ENCODE measurements at places on chromosomes 13 and 19.

- H3K27ac ChIP-seq = peak overlapping the region; percentile 54
- no peak for DNase-seq
- peaks cover 84% of the 10 kb centered on the region for H3K4me1 ChIP-seq
Observed at GRCh38 chr13:46578590-46578975, 25.6 kb downstream of the LRCH1 start.

- no peaks in the 10 kb centered on the region for H3K4me1 ChIP-seq
- H3K4me3 ChIP-seq = no peak overlapping the region
- no peaks in the 10 kb centered on the region for H3K27me3 ChIP-seq
- no peak for DNase-seq
- no peaks in the 10 kb centered on the region for H3K36me3 ChIP-seq
- H3K27ac ChIP-seq = no peak overlapping the region
Observed at GRCh38 chr13:51068501-51068900, 42.6 kb downstream of the C13orf42 start.

GRCh38 chr13:73228546-73228945 is 169.7 kb downstream of the KLF5 start:
- H3K27ac ChIP-seq = no peak overlapping the region
- H3K36me3 ChIP-seq = no peaks in the 10 kb centered on the region
- no peaks in the 10 kb centered on the region for H3K27me3 ChIP-seq
- H3K4me1 ChIP-seq = no peaks in the 10 kb centered on the region

DNA sequence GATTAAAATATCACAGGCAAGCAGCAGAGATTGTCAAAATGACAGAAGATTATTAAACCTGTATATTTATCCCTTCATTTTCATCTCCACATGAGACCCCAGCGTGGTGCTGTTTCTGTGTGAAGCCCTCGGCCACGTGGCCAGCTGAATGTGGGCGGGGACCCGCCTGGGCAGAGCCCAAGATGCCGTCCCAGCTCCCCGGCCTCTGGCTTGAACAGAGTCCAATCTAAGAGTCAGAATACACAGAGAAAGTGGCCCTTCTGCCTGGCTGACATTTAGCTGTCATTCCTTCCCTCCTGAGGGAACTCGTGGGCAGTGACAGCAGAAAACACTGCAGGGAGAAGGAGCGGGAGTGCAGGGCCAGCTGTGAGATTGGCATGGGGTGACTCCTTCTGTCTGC is 34.9 kb upstream of the UQCRFS1 start:
- H3K27me3 ChIP-seq = no peaks in the 10 kb centered on the region
- H3K36me3 ChIP-seq = no peaks in the 10 kb centered on the region
- no peaks in the 10 kb centered on the region for H3K4me1 ChIP-seq

- H3K36me3 ChIP-seq = no peaks in the 10 kb centered on the region
- H3K27me3 ChIP-seq = peaks cover 4% of the 10 kb centered on the region
- H3K27ac ChIP-seq = no peak overlapping the region
- no peak for DNase-seq
- H3K4me3 ChIP-seq = peak overlapping the region; percentile 67
Observed at GRCh38 chr13:87671753-87672605, 808 bp downstream of the SLITRK5 start.

GRCh38 chr19:44677019-44677811 is 5.9 kb downstream of the CEACAM19 start:
- no peaks in the 10 kb centered on the region for H3K27me3 ChIP-seq
- no peak for DNase-seq
- H3K36me3 ChIP-seq = peaks cover 2% of the 10 kb centered on the region
- no peak overlapping the region for H3K4me3 ChIP-seq

- no peaks in the 10 kb centered on the region for H3K36me3 ChIP-seq
- H3K27ac ChIP-seq = no peak overlapping the region
- no peaks in the 10 kb centered on the region for H3K27me3 ChIP-seq
- no peak overlapping the region for H3K4me3 ChIP-seq
Observed at GRCh38 chr19:33254245-33254824, 28.7 kb upstream of the SLC7A10 start.

DNA sequence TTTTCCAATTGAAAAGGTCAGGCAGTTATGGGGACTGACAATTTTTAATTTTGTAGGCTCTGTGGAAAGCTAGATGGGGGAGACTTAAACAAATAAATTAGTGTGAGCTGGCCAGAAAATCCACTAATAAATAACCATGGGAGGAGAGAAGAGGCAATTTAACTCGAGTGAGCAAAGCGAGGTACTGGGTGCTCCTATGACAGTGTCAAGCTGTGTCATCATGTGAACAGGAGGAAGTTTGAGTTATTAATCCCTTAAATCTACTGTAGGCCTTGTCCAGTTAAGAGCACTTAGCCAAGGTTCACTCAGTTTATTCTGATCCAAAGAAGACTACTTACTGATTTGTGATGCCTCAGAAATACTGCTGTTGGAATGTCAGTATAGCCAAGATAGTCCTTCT is 122.8 kb downstream of the OXGR1 start:
- no peaks in the 10 kb centered on the region for H3K27me3 ChIP-seq
- no peak for DNase-seq
- H3K4me3 ChIP-seq = no peak overlapping the region
- no peak overlapping the region for H3K27ac ChIP-seq
- H3K36me3 ChIP-seq = no peaks in the 10 kb centered on the region
- no peaks in the 10 kb centered on the region for H3K4me1 ChIP-seq

- H3K36me3 ChIP-seq = no peaks in the 10 kb centered on the region
- DNase-seq = no peak
- no peak overlapping the region for H3K27ac ChIP-seq
Observed at GRCh38 chr13:109968876-109969577, 182.6 kb upstream of the IRS2 start.

DNA sequence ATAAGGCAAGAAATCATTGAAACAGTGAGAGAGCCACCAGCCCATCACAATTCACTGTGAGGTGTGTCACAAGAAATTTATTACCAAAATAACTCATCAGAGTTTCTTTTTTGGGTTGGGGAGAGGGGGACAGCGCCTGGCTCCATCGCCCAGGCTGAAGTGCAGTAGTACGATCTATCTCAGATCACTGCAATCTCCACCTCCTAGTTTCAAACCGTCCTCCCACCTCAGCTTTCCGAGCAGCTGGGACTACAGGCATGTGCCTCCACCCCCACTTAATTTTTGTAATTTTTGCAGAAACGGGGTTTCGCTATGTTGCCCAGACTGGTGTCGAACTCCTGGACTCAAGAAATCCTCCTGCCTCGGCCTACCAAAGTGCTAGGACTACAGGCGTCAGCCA is 3.6 kb downstream of the IFNL1 start:
- no peak for DNase-seq
- H3K27ac ChIP-seq = no peak overlapping the region
- H3K4me3 ChIP-seq = no peak overlapping the region

GRCh38 chr13:79650688-79651087 is 169.7 kb downstream of the NDFIP2 start:
- no peaks in the 10 kb centered on the region for H3K4me1 ChIP-seq
- H3K27me3 ChIP-seq = no peaks in the 10 kb centered on the region
- no peak overlapping the region for H3K4me3 ChIP-seq
- no peak overlapping the region for H3K27ac ChIP-seq
- no peak for DNase-seq

GRCh38 chr13:42633495-42633894 is 59.5 kb downstream of the TNFSF11 start:
- H3K36me3 ChIP-seq = no peaks in the 10 kb centered on the region
- no peak overlapping the region for H3K4me3 ChIP-seq
- H3K27me3 ChIP-seq = no peaks in the 10 kb centered on the region
- no peak overlapping the region for H3K27ac ChIP-seq
- no peaks in the 10 kb centered on the region for H3K4me1 ChIP-seq

GRCh38 chr13:22648320-22648801 is 532.4 kb upstream of the SGCG start:
- H3K27me3 ChIP-seq = no peaks in the 10 kb centered on the region
- no peaks in the 10 kb centered on the region for H3K4me1 ChIP-seq
- no peak overlapping the region for H3K4me3 ChIP-seq
- no peak overlapping the region for H3K27ac ChIP-seq
- DNase-seq = no peak
- no peaks in the 10 kb centered on the region for H3K36me3 ChIP-seq

DNA sequence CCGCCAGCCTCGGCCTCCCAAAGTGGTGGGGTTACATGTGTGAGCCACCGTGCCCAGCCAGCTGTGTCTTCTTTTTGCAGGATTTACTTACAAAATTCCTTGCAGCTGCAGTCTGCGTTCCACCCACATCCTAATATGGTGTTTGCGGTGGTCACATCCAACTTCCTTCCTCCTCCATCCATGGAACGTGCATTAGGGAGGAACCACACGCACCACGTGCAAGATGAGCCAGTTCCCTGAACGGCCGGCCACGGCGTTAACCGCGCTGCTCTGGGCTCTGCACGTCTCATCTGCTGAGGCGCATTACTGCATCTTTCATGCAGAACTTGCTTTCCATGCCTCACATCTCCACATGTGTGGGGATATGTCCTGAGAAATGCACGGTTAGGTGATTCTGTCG is 13.0 kb upstream of the SIGLEC11 start:
- no peak overlapping the region for H3K4me3 ChIP-seq
- H3K4me1 ChIP-seq = no peaks in the 10 kb centered on the region
- H3K27me3 ChIP-seq = no peaks in the 10 kb centered on the region
- DNase-seq = no peak
- no peak overlapping the region for H3K27ac ChIP-seq

DNA sequence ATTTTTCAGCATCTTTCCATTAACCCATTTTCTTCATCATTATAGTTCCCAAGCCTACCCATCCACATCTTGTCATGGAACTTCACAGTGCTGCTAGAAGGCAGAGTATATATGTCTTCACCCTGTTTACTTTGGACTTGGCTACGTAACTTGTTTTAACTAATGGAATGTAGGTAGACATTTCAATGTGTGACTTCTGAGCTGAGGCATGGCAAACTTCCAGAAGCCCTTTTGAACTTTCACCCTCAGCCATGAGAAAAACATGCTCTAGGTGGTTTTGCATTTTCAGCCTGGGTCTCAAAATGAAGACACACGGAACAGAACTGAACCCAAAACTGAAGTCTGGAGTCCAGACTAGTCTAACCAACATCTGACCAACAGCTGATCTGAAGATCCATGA is 3.2 kb downstream of the TEX30 start:
- H3K27me3 ChIP-seq = no peaks in the 10 kb centered on the region
- no peak for DNase-seq
- peaks cover 7% of the 10 kb centered on the region for H3K4me1 ChIP-seq
- H3K36me3 ChIP-seq = peaks cover 4% of the 10 kb centered on the region
- H3K27ac ChIP-seq = no peak overlapping the region

GRCh38 chr13:46621792-46622629 is 69.0 kb downstream of the LRCH1 start:
- peaks cover 35% of the 10 kb centered on the region for H3K4me1 ChIP-seq
- no peak overlapping the region for H3K4me3 ChIP-seq
- DNase-seq = no peak
- no peaks in the 10 kb centered on the region for H3K36me3 ChIP-seq
- no peak overlapping the region for H3K27ac ChIP-seq

All from thoracic aorta (tissue), 2 donors.